Neural crest cell (in vitro differentiated cells): ENCODE measurements at places on chromosomes 16 and 17.

- DNase-seq: no peak
Observed at GRCh38 chr17:66417300-66417719, 114.9 kb downstream of the PRKCA start.

GRCh38 chr16:15865742-15866141, 8.9 kb upstream of the MYH11 start:
- no peak for DNase-seq

DNA sequence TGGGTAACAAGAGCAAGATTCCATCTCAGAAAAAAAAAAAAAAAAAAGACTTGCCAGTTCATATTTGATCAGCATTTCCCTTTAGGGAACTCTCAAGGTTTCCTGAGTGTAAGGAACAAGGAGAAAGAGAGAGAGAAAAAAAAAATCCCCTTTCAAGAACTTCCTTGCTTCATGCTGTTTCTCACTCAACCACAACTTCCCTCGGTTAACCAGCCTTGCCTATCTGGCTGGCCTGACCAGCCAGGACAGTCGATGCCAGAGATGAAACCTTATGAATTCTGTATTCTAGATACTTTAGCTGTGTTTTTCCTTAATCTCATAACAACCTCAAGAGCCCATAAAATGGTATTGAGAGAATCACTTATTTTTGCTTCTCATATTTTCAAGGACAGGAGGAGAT, 2.6 kb upstream of the N4BP1 start:
- DNase-seq: no peak

DNA sequence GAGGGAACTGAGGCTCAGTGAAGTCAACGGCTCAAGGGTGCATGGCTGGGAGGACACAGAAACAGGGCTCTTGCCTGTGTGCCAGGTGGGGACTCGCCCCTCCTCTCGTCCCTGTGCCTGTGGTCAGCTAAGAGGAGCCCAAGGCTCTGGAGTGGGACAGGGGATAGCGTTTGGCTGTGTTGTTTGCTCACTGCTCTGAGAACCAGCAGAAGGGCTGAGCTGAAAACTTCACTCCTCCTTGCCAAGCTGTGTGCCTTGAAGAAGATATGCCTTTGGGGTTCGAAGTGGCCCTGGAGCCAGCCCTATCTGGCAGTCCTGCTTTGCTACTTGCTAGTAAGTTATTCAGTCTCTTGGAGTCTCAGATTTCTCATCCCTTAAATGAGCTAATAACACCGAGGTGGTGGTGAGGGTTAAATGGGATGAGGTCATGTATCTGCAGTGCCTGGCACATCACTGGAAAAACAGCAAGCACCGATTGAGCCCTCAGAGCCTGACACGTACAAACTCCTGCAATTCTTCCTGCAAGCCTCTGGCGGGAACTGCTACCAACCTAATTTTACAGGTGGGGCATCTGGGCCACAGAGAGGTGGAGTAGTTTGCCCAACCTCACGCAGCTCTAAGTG, 17.7 kb downstream of the FOXL1 start:
- no peak for DNase-seq

DNA sequence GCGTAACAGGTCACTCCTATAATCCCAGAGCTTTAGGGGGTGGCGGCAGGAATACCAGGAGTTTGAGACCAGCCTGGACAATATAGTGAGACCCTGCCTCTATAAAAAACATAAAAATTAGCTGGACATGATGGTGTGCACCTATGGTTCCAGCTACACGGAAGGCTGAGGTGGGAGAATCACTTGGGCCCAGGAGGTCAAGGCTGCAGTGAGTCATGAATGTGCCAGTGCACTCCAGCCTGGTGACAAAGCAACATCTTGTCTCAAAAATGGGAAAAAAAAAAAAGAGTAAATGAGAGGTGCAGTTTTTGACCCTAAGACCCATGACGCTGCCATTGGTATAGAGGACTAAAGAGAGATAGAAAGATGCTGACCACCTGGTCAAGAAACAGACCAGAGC, 16.1 kb downstream of the PARN start:
- no peak for DNase-seq
